Activated CD8-positive, alpha-beta memory T cell treated with anti-CD3 and anti-CD28 coated beads for 1 hour (primary cell): ENCODE measurements at places on chromosomes 11 and 22.

DNA sequence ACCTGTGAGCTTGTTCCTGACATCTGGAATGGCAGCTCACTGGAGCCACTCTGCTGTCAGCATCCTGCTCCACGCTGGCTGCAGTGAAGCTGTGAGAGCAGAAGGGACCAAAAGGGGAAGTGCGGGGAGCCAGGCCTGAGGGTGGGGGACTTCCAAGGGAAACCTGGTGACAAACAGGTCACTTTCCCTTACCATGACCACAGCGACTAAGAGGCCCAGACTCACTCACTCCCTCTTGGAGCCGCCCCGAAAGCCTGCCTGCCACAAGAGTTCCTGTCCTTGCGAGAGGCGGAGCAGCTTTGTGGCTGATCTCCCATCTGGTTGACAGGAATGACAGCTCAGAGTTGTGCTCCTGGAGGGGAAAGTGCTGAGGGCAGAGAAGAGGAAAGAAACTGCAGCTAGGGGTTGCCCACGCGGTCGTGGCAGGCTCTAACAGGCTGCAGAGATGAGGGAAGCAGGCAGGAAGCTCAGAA lies 183.8 kb upstream of the NTM start:
- no peak for DNase-seq

DNA sequence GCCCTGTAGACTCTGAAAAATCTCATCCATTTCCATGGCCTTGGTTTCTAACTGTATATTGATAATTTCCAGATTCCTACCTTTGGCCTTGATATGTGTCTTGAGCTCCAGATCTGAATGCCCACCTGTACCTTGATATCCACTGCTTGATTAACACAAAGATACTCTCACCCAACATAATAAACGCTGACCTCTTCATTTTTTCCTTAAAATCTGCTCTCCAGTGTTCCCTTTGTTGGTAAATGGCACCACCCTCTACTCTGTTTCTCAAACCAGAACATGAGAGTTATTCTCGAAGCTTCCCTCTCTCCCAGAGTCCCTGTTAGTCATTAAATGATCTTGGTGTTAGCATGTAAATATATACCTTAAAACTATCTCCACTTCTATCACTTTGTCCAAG lies 13.4 kb downstream of the TUG1 start:
- DNase-seq: no peak

DNA sequence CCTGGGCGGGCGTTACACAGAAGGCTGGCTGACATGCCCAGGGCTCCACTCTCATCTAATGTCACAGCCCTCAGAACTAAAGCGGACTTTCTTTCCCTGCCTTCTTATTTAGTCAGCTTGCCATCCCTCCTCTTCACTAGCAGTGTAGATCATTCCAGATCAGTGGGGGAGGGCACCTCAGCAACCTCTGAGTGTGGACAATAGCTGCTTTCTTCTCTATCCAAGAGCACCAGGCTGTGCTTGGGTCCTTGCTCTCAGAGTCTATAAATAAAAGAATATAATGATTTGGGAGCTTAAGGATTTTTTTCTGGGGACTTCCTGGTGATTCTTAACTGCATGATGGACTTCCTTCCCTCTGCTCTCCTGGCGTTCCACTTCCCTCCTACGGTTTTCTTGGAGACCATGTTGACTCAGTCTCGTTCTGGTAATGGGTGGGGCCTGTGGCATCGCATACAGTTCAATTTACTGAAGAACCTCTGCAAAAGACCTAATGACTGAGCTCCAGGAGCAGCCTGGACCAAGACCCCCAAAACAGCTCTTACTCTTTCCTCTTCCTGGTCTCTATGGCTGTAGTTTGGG lies 2.9 kb upstream of the HMBS start:
- no peak for DNase-seq

GRCh38 chr11:17887779-17888178 lies 125.1 kb downstream of the SERGEF start:
- DNase-seq: no peak

DNA sequence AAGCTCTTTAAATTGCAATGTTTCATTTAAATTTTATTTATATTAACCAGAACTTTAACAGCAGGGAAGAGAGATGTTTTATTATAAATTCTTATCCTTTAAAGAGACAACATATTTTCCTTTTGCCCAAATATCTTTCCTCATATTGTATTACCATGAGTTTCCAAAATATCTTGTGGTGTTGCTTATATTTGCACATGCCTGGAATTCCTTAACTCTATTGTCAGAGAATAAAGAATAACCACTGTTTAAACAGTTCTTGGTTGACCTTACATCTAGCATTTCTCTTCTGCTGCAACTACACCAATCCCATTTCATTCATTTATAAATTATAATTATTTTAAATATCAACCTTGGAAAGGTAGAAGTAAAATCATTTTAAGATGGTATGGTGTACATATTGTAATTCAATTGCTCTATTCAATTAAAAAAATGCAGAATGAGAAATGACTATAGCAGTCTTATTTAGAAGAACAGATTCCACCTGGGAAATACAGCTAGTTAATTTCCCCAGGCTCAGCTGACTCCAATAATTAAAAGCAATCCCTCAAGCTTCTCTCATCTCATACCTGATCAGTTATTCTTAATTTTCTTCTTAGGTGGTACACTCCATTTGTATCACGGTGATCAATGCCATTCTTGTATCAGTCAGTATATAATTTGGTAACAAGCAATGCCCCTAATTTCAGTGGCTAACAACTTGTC lies 923.3 kb downstream of the KCNA4 start:
- DNase-seq: no peak

GRCh38 chr11:11427542-11427941 lies 74.5 kb upstream of the CSNK2A3 start:
- no peak for DNase-seq

DNA sequence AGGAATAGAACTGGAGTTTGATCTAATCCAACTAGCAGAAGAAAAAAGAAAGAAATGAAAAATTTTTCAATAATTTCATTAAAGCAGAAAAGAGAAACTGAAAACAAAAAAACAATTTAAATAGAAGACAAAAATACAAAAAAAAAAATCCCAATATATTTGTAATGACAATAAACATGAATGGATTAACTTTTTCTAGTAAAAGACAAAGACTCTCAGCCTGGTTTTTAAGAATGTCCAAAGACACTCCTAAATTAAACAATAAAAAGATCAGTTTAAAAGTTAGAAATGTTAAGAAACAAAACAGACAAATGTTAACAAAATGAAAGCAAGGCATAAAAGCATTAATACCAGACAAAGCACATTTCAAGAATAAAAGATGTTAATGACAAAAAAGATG lies 50.3 kb upstream of the ME3 start:
- no peak for DNase-seq

- no peak for DNase-seq
These were observed 89.7 kb downstream of the GAB2 start for GRCh38 chr11:78327945-78328344.

- DNase-seq: no peak
These were observed 534.3 kb downstream of the NTM start for GRCh38 chr11:131904756-131905155.

DNA sequence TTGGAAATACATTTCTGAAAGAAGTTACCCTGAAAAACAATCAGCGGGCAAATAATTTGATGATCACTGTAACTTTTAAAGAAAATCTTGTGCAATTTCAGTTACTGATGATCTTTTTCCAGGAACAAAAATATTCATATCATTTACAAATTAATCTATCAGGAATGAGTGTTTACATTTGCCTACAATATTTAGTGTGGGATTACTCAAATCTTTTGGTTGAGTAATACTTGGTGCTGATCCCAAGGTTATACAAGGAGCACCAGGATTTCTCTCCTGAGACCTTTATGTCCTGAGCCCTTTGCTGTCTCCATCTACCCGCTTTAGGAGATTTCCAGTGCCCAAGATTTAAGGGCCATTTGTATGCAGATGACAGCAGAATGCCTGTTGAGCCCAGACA lies 116.1 kb downstream of the ATXN10 start:
- no peak for DNase-seq

- DNase-seq: no peak
These were observed 10.8 kb downstream of the PANX1 start for GRCh38 chr11:94139416-94139815.

GRCh38 chr11:22151649-22152197 lies 41.2 kb upstream of the ANO5 start:
- no peak for DNase-seq

- DNase-seq: no peak
These were observed 263.3 kb upstream of the PLET1 start for GRCh38 chr11:112523951-112524350.

- no peak for DNase-seq
These were observed 6.8 kb upstream of the PLAAT3 start for GRCh38 chr11:63621071-63621470.

- no peak for DNase-seq
These were observed 14.6 kb upstream of the POLD3 start for GRCh38 chr11:74577624-74578396.
